Spleen (tissue), 13 donors: ENCODE measurements at places on chromosomes 6 and 20. TPM values are rescaled to one million over a fixed set of nuclear protein-coding genes. Genes with fewer than 3 reads are reported as not detected.

- DNase-seq = no peak
- peaks cover 97% of the 10 kb centered on the region for H3K27me3 ChIP-seq
- no peak overlapping the region for H3K4me3 ChIP-seq
- no peaks in the 10 kb centered on the region for H3K36me3 ChIP-seq
- H3K4me1 ChIP-seq = peaks cover 5% of the 10 kb centered on the region
- H3K27ac ChIP-seq = no peak overlapping the region
Observed at GRCh38 chr20:2805689-2806350, 5.4 kb upstream of the CPXM1 start.

DNA sequence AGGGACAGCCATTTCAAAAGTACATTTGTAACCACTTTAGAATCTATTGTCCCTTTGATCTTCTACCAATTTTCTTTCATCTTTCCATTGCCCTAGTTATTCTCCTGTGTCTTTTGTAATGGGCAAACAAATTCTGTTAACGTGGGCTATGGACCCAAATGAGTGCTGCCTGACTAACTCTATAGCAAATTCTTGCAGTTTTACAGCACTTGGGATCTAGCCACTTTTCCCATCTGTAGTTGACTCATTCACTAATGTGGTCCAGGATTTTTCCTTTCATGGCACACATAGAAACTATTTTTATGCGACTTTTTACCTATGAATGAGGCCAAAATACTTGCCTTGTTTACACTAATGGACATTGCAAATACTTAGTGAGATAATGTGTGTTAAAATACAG, 52.0 kb downstream of the GRIK2 start:
- H3K4me1 ChIP-seq = no peaks in the 10 kb centered on the region
- DNase-seq = no peak
- H3K4me3 ChIP-seq = no peak overlapping the region

- H3K4me3 ChIP-seq = no peak overlapping the region
- no peaks in the 10 kb centered on the region for H3K4me1 ChIP-seq
- DNase-seq = no peak
- H3K36me3 ChIP-seq = no peaks in the 10 kb centered on the region
- no peak overlapping the region for H3K27ac ChIP-seq
Observed at GRCh38 chr6:46320505-46320904, 149.7 kb upstream of the ENPP5 start.

- no peak for DNase-seq
- no peaks in the 10 kb centered on the region for H3K27me3 ChIP-seq
- peaks cover 12% of the 10 kb centered on the region for H3K4me1 ChIP-seq
- peaks cover 4% of the 10 kb centered on the region for H3K36me3 ChIP-seq
- H3K27ac ChIP-seq = no peak overlapping the region
- no peak overlapping the region for H3K4me3 ChIP-seq
Observed at GRCh38 chr6:144294016-144294415, 8.9 kb downstream of the UTRN start.

DNA sequence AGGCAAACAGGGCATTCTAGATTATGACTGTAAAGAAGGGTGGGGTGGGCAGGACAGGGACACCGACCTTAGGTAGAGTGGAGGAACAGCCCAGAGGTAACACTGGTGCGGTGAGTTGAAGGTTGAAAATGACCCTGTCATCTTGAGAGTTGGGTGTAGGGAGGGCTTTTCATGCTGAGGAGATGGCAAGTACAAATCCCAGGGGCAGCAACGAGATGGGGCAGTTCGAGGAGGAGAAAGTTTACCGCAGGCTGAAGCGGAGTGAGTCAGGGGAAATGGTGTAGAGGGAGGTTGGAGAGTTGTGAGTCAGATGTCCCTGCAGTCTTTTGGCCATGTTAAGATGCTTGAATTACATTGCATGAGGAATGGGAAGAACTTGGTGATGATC, 101.1 kb downstream of the HIVEP1 start:
- no peak overlapping the region for H3K27ac ChIP-seq
- H3K4me1 ChIP-seq = peaks cover 27% of the 10 kb centered on the region
- H3K27me3 ChIP-seq = no peaks in the 10 kb centered on the region
- no peak for DNase-seq
- H3K4me3 ChIP-seq = no peak overlapping the region
- no peaks in the 10 kb centered on the region for H3K36me3 ChIP-seq

DNA sequence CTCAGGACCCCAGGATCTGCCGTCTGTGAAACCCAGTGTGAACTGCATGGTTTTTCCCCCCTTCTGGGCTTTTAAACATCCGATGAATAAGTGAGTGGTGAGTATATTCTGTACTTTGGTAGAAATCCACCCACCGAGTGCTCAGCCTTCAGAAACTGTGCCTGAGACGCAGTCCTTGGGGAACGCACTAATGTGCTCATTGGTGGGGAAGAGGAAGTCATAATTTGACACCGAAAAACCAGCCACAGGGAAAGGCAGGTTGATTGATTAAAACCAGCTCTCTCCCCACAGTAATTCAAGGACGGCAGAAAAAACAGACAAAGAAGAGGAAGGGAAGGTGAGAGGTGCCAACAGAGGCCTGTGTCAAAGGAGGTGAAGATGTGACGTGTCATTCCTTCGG, 21.7 kb downstream of the EDN3 start:
- no peak overlapping the region for H3K4me3 ChIP-seq
- H3K27me3 ChIP-seq = no peaks in the 10 kb centered on the region
- no peaks in the 10 kb centered on the region for H3K4me1 ChIP-seq
- DNase-seq = no peak

DNA sequence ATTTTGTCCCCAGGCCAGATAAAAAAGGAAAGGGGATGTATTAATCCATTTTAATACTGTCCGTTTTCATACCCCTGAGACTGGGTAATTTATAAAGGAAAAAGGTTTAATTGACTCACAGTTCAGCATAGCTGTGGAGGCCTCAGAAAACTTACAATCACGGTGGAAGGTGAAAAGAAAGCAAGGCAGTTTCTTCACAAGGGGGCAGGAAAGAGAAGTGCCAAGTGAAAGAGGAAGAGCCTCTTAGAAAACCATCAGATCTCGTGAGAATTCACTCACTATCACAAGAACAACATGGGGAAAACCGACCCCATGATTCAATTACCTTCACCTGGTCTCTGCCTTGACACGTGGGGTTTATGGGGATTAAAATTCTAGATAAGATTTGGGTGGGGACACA, 152.5 kb downstream of the IBTK start:
- no peaks in the 10 kb centered on the region for H3K27me3 ChIP-seq
- no peaks in the 10 kb centered on the region for H3K4me1 ChIP-seq
- H3K36me3 ChIP-seq = no peaks in the 10 kb centered on the region
- no peak overlapping the region for H3K27ac ChIP-seq

GRCh38 chr6:28462401-28462800, 19.1 kb upstream of the ZSCAN23 start:
- peaks cover 4% of the 10 kb centered on the region for H3K27me3 ChIP-seq
- no peak overlapping the region for H3K27ac ChIP-seq
- no peaks in the 10 kb centered on the region for H3K36me3 ChIP-seq
- no peaks in the 10 kb centered on the region for H3K4me1 ChIP-seq

- no peaks in the 10 kb centered on the region for H3K4me1 ChIP-seq
- H3K4me3 ChIP-seq = no peak overlapping the region
- no peak for DNase-seq
- H3K27me3 ChIP-seq = no peaks in the 10 kb centered on the region
Observed at GRCh38 chr6:3644739-3645012, 106.8 kb downstream of the PXDC1 start.

GRCh38 chr20:38123021-38123587, 42.0 kb downstream of the TGM2 start:
- H3K27ac ChIP-seq = peak overlapping the region; percentile 41
- H3K27me3 ChIP-seq = no peaks in the 10 kb centered on the region
- H3K4me3 ChIP-seq = no peak overlapping the region
- H3K36me3 ChIP-seq = no peaks in the 10 kb centered on the region
- peak; percentile 10 for DNase-seq

GRCh38 chr20:6671829-6672228, 95.7 kb upstream of the BMP2 start:
- H3K27ac ChIP-seq = no peak overlapping the region
- no peak overlapping the region for H3K4me3 ChIP-seq
- no peaks in the 10 kb centered on the region for H3K27me3 ChIP-seq
- DNase-seq = no peak
- no peaks in the 10 kb centered on the region for H3K36me3 ChIP-seq

DNA sequence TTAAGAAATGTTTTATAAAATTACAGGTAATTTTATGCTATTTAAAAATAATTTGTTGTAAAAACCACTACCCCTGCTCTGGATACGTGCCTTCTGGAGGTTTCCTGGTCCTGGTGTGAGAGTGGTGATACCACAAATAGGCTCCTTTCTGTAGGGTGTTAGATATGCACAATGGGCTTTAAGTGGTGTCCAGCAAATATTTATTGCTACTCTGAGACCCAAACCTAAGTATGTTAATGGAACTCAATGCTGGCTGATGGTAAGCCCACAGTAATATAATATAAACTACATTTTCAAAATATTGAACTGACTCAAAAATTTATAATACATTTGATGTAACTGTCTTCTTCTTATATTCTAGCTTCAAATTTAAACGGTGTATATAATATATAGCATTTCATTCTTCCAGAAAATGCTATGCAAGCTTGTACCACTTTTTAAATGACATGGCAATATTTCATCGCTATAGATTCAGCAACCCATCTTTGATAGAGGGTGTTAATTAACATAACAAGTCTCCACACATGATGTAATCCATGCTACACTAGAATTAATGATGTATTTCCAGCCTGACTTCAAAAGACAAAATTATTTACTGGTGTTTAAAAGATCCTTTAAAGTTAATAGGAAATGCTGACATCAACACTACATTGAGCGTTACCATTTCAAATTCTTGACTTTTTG, 161.9 kb downstream of the DST start:
- no peaks in the 10 kb centered on the region for H3K36me3 ChIP-seq
- no peak for DNase-seq
- no peak overlapping the region for H3K4me3 ChIP-seq
- no peaks in the 10 kb centered on the region for H3K4me1 ChIP-seq

GRCh38 chr6:108870357-108870756, 22.1 kb downstream of the ARMC2 start:
- H3K4me1 ChIP-seq = peaks cover 54% of the 10 kb centered on the region
- no peak overlapping the region for H3K27ac ChIP-seq
- no peaks in the 10 kb centered on the region for H3K36me3 ChIP-seq
- no peaks in the 10 kb centered on the region for H3K27me3 ChIP-seq
- H3K4me3 ChIP-seq = no peak overlapping the region
- DNase-seq = no peak

DNA sequence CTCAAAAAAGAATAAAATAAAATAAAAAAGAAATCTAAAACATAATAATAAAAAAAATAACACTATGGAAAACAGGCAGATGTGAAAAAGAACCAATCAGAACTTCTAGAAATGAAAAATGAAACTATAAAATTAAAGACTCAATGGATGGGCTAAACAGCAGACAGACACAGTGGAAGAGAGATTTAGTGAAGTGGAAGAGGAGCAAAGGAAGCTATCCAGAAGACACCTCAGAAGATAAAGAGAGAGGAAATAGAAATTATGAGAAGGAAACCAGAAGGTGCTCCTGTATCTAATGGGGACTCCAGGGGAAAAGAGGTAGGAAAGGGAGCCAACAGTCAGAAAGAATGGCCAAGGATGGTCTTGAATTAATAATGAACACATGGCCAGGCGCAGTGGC, 18.5 kb downstream of the LAMA5 start:
- no peaks in the 10 kb centered on the region for H3K27me3 ChIP-seq
- DNase-seq = no peak
- no peaks in the 10 kb centered on the region for H3K4me1 ChIP-seq
- H3K27ac ChIP-seq = no peak overlapping the region
- H3K36me3 ChIP-seq = peaks cover 91% of the 10 kb centered on the region

GRCh38 chr6:34182751-34183531, 37.1 kb upstream of the GRM4 start:
- H3K27me3 ChIP-seq = no peaks in the 10 kb centered on the region
- no peaks in the 10 kb centered on the region for H3K36me3 ChIP-seq
- peak overlapping the region; percentile 74 for H3K27ac ChIP-seq
- peak; percentile 81 for DNase-seq
- no peak overlapping the region for H3K4me3 ChIP-seq

GRCh38 chr20:20000211-20000968, 16.8 kb upstream of the NAA20 start:
- H3K27me3 ChIP-seq = no peaks in the 10 kb centered on the region
- no peak overlapping the region for H3K27ac ChIP-seq
- no peak for DNase-seq
- no peak overlapping the region for H3K4me3 ChIP-seq

DNA sequence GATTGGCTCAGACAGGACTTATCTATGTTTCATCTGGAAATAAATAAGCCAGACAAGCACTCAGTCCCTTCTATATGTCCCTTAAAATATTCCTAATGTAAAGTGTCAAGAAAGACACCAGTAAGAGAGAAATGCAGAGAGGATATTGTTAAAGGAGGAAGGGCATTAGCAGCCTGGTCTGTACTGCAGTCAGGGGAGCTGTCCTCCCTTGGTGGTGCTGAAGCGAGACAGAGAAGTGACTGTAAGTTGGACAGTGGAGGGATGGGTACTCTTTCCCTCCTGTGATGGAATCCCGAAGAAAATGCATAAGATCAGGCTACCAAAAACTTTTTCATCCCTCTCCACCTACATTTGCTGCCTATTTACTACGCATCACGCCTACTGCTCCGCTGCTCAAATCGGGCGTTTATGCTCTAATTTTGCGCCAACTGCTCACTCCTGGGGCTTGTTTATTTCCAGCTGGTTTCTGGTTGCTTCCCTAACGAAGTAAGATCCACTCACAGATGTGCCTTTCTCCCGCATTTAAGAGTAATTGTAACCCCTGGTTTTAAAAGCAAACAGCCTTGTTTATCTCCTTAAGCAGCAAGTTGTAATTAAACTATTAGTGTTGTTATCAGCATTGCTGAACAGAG, 35.2 kb downstream of the PHACTR1 start:
- no peak overlapping the region for H3K4me3 ChIP-seq
- DNase-seq = no peak

GRCh38 chr6:24910331-24910960, 25.3 kb downstream of the RIPOR2 start:
- peaks cover 62% of the 10 kb centered on the region for H3K36me3 ChIP-seq
- H3K27ac ChIP-seq = peak overlapping the region; percentile 81
- no peaks in the 10 kb centered on the region for H3K27me3 ChIP-seq
- peak overlapping the region; percentile 52 for H3K4me3 ChIP-seq
- peaks cover 95% of the 10 kb centered on the region for H3K4me1 ChIP-seq

PRICKLE4 gene
- total RNA-seq = 15.5 TPM

KHDC1L gene
- total RNA-seq = not detected

ZNF311 gene
- 0.85 TPM for total RNA-seq

PRDM13 gene
- not detected for total RNA-seq

PRSS16 gene
- total RNA-seq = 0.46 TPM

DNPH1 gene
- 54.0 TPM for total RNA-seq

MEI4 gene
- total RNA-seq = not detected

VWA7 gene
- not detected for total RNA-seq

BMP5 gene
- not detected for total RNA-seq

CUTA gene
- 120 TPM for total RNA-seq

GJA1 gene
- 3.6 TPM for total RNA-seq

PROKR2 gene
- 0.30 TPM for total RNA-seq
